ENCODE measurements at places on chromosomes 6 and 20. TPM values are rescaled to one million over a fixed set of nuclear protein-coding genes. Genes with fewer than 3 reads are reported as not detected.

DNA sequence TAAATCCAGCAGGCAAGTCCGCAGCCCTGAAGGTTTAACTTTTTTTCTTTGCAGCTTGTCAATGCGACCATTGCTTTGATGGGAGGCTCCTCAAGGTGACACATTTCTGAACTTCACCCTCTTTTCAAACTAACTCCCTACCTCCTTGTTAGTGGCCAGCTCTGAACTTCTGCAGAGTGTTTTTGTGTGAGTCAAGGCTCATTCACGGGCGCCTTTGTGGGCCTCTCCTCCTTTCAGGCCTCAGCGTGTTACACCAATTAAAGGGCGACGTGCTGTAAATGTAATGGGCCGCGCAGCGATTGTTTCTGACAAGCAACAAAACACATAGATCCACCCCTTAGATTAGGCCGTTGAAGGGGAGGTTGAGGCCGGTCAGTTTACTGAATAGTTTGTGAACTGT lies 45.5 kb upstream of the NR2E1 start:
- no peak for DNase-seq

DNA sequence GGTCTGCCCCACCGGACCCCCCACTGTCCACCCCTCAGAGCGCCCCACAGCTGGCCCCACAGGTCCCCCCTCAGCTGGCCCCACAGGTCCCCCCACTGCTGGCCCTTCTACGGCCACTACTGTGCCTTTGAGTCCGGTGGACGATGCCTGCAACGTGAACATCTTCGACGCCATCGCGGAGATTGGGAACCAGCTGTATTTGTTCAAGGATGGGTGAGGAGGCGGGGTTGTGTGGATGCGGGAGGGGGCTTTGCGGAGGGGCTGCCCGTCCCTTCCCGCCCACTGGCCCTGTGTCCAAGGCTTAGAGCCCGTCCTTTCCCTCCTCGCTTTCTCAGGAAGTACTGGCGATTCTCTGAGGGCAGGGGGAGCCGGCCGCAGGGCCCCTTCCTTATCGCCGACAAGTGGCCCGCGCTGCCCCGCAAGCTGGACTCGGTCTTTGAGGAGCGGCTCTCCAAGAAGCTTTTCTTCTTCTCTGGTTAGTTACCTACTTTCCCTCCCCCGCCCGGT lies 4.7 kb downstream of the MMP9 start:
- no peak for DNase-seq

DNA sequence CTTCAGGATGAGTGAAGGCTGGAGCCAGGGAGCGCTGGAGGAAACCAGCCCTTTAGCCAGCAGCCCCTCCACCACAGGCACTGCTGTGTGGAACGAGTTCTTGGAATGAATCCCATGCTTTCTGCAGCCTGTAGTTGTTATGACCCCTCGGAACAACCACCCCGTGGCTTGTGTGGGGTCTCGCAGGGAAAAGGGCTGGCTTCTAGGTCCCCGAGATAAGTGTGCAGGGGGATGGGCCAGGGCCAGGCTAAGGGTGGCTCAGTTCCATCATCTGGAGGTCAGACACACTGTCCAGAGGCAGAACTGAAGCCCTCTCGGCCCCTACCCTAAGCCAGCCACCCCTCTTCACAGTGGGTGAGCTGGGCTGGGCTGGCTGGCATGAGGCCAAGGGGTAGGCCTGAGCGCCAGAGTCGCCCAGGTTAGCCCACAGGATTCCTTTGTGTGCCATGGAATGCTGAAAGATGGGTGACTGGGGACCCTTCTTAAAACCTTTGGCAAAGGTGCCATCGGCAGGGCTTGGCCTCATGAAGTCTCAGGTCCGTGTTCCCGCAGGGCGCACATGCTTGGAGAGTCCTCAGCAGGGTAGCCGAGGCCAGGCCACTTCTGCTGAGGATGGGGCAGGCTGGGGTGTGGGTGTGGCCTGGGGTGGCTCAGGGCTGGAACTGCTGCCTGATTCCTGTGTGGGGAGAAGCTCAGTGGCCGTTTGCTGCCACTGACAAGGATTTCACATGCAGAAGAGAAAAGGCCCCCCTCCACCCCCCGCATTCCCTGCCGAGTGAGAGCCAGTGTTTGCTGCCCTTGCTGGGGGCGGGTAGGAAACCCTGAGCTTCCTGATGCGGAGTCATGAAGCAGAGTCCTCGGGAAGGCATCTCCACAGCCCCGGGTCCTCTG lies 24.6 kb downstream of the SPATA2 start:
- no peak for DNase-seq

DNA sequence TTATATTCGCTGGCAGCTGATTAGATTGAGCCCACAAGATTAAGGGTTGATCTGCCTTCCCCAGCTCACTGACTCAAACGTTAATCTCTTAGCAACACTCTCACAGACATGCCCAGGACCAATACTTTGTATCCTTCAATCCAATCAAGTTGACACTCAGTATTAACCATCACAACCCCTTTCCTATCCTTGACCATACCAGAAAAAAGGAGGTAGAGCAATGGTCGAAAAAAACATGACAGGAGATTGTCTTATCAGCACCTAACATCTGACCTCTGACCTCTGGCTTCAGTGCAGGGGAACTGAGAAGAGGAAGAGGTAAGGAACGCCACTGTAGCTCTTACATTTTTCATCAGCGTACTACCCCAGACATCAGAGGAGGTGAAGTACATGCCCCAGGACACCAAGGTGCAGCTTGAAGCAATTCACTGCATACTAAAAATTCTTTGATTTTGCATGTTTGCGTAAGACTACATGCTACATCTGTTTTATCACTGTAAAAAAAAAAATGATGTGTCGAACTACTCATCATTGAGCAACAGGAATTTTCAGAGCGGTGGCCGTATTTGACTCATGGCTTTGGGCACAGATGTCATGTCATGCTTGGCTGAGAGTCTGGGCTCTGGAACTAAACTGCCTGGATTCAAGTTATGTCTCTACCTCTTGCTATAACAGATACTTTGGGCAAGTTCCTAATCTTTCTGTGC lies 188.0 kb upstream of the TAB2 start:
- DNase-seq, result peak; percentile 30

- no peak for DNase-seq
Measured at GRCh38 chr6:86738078-86738477, 199.2 kb upstream of the HTR1E start.

DNA sequence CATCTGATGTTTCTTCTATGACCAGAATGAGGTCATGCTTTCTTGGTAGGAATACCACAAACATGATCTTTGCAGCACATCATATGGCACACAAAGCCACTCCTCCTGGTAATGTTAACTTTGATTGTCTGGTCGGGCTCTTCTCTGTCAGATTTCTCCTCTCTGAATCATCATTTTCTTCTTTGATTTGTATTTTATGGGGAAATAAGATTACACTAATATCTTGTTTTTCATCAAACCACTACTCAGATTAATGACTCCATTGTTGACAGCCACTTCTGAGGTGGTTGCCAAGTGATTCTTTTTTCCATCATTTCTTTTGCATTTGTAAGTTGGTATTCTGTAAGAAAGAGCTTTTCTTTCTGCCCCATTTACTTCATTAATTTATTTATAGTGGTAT lies 29.5 kb downstream of the TRMT11 start:
- no peak for DNase-seq

GRCh38 chr20:384723-385122 lies 4.2 kb downstream of the TRIB3 start:
- DNase-seq, result no peak

- no peak for DNase-seq
Measured at GRCh38 chr6:138975815-138976214, 12.2 kb downstream of the REPS1 start.

DNA sequence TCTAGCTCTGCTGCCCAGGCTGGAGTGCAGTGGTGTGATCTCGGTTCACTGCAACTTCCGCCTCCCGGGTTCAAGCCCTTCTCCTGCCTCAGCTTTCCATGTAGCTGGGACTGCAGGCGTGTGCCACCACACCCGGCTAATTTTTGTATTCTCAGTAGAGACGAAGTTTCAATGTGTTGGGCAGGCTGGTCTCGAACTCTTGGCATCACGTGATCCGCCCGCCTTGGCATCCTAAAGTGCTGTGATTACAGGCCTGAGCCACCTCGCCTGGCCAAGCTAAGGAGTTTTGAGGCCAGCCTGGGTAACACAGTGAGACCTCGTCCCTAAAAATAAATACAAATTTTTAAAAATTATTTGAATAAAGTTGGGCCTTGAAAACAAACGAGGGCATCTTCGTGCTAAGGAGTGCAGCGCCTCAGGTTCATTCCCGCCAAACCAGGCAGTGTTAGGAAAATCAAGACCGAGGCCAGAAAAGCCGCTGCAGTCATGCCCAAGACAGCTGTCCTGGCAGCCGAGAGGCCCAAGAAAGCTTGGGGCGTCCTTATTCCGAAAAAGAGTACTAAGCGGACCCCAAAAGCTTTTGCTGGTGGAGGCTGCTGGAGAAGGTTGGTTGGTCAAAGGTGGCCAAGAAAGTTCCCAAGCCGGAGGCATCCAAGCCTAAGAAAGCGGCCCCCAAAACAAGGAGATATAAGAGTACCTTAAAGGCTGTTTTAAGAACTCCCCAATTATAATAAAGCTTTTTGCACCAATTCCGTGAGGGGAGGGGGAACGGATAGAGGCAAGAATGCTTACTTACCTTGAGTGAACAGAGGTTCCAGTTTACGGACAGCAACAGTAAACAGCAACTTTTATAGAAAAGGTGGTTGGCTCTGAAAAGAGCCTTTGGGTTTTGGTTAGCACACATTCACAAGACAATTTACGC lies 109.0 kb downstream of the HFE start:
- DNase-seq, result peak; percentile 59

DNA sequence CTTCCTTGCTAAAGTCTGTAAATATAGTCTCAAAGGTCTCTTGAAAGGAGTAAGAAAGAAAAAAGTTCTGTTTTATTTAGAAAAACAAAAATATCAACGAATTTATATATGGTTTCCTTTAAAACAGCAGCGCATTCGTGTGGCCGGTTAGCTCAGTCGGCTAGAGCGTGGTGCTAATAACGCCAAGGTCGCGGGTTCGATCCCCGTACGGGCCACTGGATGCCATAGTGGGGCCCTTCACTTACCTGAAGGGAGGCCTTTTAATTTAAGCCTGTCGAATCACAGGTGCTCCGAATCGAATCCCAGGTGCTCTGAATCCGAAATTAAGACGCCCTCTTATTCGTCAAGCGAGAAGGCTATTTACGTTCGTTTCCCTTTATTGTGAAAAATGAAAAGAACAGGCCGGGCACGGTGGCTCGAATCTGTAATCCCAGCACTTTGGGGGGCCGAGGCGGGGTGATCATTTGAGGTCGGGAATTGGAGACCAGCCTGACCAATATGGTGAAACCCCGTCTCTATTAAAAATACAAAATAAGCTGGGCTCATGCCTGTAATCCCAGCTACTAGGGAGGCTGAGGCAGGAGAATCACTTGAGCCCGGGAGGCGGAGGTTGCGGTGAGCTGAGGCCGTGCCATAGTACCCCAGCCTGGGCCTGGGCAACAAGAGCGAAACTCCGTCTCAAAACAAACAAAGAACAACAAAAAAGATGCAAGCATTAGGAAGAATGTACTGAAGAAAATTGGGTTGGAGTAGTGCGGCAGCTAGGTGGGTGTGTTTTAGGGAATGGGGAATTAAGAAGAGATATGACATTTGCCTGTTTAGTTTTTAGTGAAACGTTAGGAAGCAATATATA lies 195.8 kb upstream of the ZNF184 start:
- DNase-seq, result peak; percentile 50

DNA sequence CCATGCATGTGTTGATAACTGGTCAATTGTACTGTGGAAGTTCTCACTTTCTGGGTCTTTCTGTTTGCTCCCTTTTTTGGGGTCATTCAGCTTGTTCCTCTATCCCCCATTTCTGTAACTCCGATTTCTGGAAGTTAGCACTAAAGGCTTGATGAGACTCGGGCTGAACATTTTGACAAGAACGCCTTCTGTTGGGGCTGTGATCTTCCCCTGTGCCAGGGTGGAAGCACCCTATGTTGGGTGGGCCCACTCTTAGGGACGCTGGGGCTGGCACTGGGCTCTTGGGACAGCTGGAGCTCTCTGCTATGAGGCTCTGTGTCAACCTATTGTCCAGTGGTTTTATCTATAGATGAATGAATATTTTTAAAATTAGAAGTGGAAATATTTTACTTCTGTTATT lies 60.1 kb upstream of the FRMD1 start:
- DNase-seq, result no peak

DNA sequence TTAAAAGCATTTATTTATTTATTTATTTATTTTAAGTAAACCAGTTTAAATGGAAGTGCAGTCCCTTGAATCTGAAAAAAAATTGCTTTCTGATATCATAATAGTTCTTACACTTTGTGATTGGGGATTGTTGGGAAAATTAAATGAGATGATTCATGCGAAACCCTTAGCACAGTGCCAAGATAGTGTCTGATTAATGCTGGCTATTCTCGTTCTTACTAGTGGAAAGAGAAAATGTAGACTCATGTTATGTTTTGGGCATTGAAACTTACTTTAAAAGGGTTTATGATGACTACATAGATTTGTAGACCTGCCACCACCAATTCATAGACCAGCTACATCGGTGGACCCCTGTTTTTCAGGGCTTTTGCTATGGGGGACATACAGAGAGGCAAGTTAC lies 229.2 kb upstream of the ZFP64 start:
- no peak for DNase-seq

DNA sequence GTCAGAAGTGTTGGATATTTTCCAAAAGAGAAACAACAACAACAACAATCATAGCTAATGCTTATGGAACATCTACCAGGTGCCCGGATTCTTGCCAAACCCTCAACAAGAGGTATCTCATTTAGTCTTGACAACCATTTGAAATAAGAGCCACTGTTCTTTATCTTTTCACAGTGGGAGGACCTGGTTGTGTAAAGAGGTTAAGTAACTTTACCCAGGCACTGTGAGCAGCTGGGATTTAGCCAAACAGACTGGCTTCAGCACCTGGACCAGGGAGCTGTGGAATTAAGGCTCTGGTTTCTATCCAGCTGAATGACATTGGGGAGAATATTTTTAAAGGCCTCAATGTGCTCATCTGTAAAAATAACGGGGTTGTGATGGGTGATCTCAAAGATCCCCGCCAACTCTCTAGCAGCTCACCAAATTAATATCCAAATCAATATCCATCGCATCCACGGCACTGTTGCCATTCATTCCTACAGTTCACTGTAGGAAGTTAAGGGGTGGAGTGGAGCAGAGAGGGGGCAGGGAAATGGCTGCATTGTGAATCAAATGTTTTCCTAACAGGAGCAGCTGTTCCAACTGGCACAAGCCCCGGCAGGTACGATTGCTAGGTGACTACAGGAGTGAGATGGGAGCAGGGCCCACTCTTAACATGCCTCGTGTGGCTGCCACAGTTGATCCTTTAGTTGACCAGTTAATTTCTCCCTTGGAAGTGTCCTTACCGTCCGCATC lies 61.8 kb downstream of the GCNT2 start:
- DNase-seq, result no peak

Gene KIAA1586
- polyA plus RNA-seq, result 1.2 TPM

Gene GSTA3
- polyA plus RNA-seq, result not detected

Gene FOXC1
- 0.04 TPM for polyA plus RNA-seq

Gene CFB
- not detected for polyA plus RNA-seq

Gene SYS1
- polyA plus RNA-seq, result 25.3 TPM

Gene MYL9
- 0.78 TPM for polyA plus RNA-seq

Gene SNHG17
- polyA plus RNA-seq, result 89.4 TPM

Gene IPCEF1
- polyA plus RNA-seq, result 0.89 TPM

Measured in B cell (primary cell).